ENCODE measurements at places on chromosomes 11 and 22. TPM values are rescaled to one million over a fixed set of nuclear protein-coding genes. Genes with fewer than 3 reads are reported as not detected.

DNA sequence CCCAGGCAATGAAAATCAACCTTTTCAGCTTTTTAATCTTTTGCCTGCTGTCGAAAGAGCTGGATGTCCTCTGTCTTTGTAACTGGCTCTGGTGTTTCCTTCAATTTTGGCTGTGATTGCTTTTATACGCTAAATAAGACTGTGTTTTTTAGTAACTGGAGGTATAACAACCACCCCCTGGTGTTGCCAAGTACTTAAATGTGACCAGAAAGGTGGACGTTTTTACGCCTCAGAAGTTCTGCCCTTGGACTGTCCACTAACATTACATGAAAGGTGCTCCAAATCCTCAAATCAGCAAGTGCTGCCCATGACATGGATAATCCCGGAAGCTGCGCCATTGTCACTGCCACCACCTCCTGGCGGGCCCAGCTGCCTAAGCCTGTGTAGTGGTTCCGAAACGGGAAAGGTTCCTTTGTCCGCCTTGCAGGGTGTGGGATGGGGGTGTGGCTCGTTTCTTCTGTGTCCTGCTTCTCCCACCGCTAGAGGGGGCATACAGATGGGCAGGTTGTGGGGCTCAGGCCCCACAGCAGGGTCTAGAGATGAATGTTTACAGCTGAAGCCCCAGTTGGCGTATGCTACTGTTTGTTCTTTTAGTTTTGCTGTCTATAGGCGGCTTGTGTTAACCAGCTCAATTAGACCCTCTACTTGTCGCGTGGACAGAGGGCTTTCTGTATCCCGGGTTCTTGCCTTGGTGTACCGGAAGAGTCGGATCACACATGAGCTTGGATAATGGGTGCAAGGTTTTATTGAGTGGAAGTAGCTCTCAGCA is 82.2 kb upstream of the SEPTIN5 start:
- no peak for DNase-seq

Gene SLC22A8
- total RNA-seq: not detected

DNA sequence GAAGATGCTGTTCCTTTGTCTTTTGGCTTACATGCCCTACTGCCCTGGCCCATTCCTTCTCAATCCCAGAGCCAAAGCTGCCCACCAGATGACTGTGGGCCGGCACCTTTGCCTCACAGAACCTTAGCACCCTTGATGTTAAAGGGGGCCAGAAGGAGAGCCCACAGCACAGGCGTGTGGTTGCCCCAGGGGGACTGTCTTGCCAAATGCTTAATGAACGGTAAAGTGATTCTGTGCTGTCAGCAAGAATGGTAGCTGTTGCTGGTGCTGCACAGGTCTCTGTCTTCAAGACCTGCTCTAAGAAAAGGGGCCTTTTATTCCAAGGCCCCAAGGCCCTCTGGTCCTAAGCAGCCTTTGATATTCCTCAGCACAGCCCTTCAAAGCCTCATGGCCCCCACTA is 113.3 kb downstream of the MORC2 start:
- DNase-seq: no peak

Gene IL10RA
- 19.0 TPM for total RNA-seq

Gene LRRC4C
- total RNA-seq: 0.42 TPM

DNA sequence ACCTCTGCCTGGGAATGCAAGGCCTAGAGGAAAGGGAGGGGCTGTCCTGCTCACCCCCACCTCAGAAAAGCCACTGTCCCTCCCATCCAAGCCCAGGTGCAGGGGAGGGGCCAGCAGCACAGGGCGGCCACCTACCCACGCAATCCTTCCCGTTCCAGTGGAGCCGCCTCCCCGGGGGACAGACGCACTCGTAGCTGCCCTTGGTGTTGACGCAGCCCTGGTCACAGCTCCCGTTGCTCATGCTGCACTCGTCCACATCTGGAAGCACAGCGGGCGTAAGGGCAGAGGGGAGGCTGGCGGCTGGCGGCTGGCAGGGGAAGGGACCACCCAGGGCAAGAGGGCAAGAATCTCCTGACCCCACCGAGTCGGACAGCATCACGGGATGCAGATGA is 40.3 kb upstream of the TTLL12 start:
- no peak for DNase-seq

DNA sequence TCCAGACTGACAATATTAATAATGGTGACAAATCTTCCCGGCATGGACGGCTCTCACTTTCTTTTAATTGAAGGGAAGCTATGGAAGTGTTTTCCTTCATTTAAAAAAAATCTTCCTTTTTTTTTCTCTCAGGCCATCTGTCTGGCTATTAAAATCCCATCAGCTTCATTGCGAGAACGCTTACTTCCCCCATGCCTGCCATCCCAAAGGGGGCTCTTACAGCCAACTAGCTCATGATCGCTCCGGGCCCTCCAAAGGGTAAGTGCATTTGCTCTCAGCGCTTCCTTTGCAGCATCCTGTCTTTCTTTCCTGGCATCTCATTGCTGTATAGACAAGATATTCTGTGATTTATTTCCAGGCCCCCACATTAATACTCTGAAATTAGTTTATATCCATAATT is 20.7 kb downstream of the CACNG2 start:
- DNase-seq: no peak

Gene LDHAL6A
- not detected for total RNA-seq

GRCh38 chr11:130545449-130546072 is 97.1 kb downstream of the ADAMTS15 start:
- DNase-seq: no peak

Gene PRG3
- total RNA-seq: not detected

DNA sequence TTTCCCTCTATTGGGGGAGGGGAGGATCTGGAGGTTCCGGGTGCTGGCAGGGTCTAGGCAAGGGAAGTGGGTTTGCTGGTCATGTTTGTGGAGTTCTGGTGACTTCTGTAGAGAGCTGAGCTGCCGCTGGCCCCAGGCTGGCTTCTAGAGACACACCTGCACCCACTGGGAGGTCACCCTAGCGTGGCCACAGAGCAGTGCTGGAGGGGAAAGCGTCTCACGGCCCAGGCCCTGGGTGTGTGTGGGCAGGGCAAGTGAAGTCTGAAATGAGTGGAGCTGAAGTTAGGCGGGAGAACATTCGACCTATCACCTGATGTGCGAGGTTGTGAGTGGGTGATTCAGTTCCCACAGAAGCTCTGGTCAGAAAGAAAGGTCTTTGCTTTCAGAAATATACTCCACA is 27.9 kb downstream of the SMIM38 start:
- DNase-seq: peak; percentile 7

DNA sequence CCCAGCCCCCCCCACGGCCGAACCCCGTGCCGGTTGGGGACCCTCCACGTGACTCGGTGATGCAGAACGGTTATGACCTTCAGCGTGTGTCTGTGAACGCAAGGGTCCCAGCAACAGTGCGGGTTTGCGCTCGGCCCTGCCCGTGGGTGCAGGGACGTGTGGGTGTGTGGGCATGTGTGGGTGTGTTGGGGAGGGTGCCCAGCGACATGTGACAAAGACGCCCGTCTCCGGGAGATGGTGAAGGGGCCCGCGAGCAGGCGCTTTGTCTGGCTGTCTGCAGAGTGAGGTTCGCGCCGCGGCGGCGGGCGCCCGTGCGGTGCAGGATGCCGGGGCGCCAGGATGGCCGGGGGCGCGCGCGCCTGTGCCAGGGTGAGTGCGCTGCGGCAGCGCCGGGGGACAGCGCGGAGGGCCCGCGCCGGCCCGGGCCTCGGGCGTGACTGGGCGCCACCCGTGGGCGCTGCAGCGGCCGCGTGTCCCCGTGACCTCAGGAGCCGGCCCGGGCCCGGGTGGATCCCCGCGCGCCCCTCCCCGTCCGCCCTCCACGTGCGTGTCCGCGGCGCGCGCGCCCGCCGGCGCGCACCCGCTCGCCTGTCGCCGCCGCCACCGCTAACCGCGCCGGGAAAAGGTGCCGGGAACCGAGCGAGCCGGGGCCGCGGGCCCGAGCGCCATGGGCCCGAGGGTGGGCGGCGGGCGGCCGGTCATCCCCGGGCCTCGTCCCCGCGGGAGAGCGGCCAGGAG is at the start of gene LRFN4:
Gene LRFN4, plus strand, starts transcription at position 569 of the 738 bp plus-strand sequence. CDS start 681 bp downstream, outside the sequence.
- DNase-seq: peak; percentile 36

Gene MS4A15
- not detected for total RNA-seq

- DNase-seq: peak; percentile 94
Measured at GRCh38 chr11:65572356-65573051, at the start of gene FAM89B. FAM89B (plus strand) TSS chr11:65572538; CDS start chr11:65572670, 132 bp downstream.

- no peak for DNase-seq
Measured at GRCh38 chr11:43989162-43989981, 46.9 kb downstream of the C11orf96 start.

- no peak for DNase-seq
Measured at GRCh38 chr22:36440429-36441002, 40.9 kb downstream of the TXN2 start.

DNA sequence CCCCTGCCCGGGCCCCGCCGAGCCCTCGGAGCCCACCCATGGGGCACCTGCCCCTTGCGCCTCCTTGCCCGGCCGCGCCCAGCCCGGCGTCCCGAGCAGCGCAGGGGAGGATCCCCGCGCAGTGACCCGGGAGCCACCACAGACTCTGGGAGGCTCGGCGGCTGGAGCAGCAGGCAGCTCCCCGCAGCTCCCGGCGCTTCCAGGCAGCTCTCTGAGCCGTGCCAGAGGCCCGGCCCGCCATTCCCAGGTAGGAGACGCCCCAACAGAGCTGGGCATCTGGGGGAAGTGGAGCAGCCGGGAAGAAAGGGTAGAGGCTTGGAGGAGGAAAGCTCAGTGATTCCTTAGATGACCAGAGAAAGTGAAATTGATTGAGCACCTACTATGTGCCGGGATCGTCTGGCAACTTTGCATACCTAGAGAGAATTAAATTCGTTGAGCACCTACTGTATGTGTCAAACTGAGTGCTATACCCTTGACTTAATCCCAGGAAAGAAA is 670 bp downstream of the RASD2 start:
- no peak for DNase-seq

GRCh38 chr22:46961591-46962295 is 199.3 kb downstream of the TBC1D22A start:
- no peak for DNase-seq

Gene JOSD1
- total RNA-seq: 144 TPM

GRCh38 chr11:114880442-114880841 is 202.1 kb downstream of the NXPE2 start:
- no peak for DNase-seq

Gene MMP13
- not detected for total RNA-seq

GRCh38 chr22:48827268-48827846 is 1000.3 kb downstream of the BRD1 start:
- DNase-seq: no peak

- DNase-seq: peak; percentile 86
Measured at GRCh38 chr22:29310863-29311339, 4.5 kb downstream of the GAS2L1 start.

Gene PACS1
- total RNA-seq: 19.2 TPM

Gene NRGN
- 1.8 TPM for total RNA-seq

Gene MOGAT2
- total RNA-seq: 204 TPM

- DNase-seq: peak; percentile 44
Measured at GRCh38 chr22:22410121-22410520, 98.4 kb downstream of the ZNF280B start.

GRCh38 chr11:106904826-106905225 is 113.5 kb downstream of the GUCY1A2 start:
- no peak for DNase-seq

GRCh38 chr11:77309401-77310085 is 8.1 kb upstream of the GDPD4 start:
- DNase-seq: no peak

Gene KIF18A
- 2.8 TPM for total RNA-seq

DNA sequence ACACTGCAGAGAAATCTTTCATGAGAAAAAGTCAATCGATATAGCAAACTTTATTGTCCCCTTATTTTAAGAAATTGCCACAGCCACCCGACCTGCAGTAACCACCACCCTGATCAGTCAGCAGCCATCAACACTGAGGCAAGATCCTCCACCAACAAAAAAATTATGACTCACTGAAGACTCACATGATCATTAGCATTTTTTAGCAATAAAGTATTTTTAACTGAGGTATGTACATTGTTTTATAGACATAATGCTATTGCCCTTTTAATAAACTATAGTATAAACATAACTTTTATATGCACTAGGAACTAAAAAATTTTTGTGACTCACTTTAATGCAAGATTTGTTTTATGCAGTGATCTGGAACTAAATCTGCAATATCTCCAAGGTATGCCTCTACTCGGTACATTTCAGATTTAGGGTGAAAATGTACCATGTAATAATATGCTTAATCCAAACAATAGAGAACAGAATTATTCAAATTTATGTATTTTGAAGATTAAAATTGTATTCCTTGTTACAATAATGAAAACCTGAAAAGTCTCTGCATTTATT is 79.2 kb upstream of the CEP126 start:
- DNase-seq: no peak

- no peak for DNase-seq
Measured at GRCh38 chr22:46638601-46639431, 18.6 kb downstream of the GRAMD4 start.

DNA sequence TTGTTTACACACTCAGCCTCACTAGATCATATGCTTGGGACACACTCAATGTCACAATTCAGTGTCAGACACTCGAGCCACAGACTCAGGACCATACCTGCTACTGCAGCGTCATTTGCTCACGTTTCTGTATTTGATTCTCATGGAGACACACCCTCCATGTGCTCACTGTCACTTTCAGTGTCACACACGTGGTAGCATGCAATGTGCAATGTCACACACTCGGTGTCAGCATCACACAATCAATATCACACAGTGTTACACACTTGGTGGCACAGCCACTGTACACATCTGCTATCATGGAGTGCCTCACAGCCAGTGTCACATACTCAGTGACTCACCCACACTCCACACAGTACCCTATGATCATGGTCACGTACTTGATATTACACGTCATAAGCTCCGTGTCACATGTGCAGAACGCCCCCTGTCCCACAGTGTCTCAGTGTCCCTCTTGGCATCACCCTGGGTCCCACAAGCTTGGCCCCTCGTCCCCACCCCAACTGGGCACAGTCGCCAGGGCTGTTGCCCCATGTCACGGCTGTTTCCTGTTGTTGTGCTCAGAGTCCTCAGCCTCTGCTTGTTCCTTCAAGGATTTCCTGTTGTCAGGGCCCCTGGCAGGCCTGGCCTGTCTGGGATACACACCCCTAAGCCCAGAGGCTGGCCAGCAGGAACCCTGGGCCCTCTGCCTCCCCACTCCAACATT is 49.6 kb downstream of the PDE2A start:
- DNase-seq: no peak

Gene C11orf21
- total RNA-seq: 0.78 TPM

Gene IGF2
- 7.3 TPM for total RNA-seq
